Activated CD4-positive, CD25-positive, alpha-beta regulatory T cell treated with anti-CD3 and anti-CD28 coated beads, Interleukin-2, amount 50 U/mL, for 72 hours (primary cell): ENCODE measurements at places on chromosomes 4 and X.

GRCh38 chrX:153592966-153593688 is 5.8 kb downstream of the CCNQ start:
- no peak for DNase-seq

- no peak for DNase-seq
Measured at GRCh38 chrX:134718105-134718965, 60.1 kb upstream of the PLAC1 start.

DNA sequence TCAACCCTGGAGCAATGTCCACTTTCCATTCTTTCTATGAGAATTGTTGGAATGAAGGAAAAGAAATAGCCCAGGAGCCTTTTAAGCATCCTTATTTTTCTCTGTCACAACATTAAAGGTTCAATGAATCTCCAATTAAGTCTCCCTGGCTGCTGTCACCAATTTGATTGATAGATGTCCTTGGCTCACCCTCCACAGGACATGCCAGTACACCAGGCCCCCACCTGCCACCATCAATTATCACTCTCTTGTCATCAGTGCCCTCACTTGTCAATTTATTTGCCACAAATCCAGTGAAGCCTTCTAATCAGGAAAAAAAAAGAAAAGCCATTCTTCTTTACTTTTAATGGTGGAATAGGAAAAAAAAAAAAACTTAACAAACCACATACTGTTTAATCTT is 453.6 kb downstream of the CENPC start:
- no peak for DNase-seq

- DNase-seq = no peak
Measured at GRCh38 chr4:80613470-80613869, 277.9 kb downstream of the CFAP299 start.

GRCh38 chrX:39753293-39753996 is 344.3 kb downstream of the BCOR start:
- DNase-seq = no peak

DNA sequence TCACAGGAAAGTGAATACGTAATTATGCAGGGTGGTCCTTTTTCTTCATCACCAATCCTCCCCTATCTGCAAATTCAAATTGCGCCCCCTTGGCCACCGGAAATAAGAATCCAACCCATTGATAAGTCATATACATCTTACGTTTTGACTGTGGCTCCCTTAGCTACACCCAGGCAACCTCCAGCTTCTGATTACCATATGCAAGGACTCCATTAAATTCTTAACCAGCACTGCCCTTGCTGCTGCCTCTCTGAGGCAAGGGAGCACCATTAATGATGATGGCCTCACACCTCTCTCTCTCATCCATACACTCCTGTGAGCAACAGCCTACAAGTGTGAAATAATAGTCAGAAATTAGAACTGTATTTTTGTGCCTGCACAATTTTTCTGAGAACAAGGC is 106.0 kb upstream of the NOCT start:
- DNase-seq = no peak
